ENCODE measurements at places on chromosomes 4 and X.
A peak's percentile ranks its signal among the peaks of the same experiment; 100 is the strongest.

GRCh38 chr4:188282471-188283232 lies 143.4 kb downstream of the TRIML1 start:
- DNase-seq, result no peak

- DNase-seq, result no peak
Measured at GRCh38 chr4:79141530-79141929, 184.3 kb downstream of the NAA11 start.

GRCh38 chrX:134907302-134907701 lies 83.5 kb upstream of the SMIM10 start:
- DNase-seq, result no peak

DNA sequence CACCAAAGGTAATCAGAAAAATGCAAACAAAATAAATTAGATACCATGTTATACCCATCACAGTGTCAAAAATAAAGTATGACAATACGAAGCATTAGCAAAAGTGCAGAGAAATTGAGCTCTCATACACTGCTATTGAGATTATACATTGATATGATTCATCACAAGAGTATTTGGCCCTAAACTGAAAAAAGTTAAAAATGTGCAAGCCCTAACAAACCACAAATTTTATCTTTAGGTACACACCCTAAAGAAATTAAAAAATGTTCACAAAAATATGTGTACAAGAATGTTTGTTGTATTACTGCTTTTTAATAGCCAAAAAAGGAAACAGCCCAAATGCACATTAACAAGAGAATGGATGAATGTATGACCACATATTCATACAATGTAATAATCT lies 137.9 kb upstream of the MAGEA10 start:
- no peak for DNase-seq

DNA sequence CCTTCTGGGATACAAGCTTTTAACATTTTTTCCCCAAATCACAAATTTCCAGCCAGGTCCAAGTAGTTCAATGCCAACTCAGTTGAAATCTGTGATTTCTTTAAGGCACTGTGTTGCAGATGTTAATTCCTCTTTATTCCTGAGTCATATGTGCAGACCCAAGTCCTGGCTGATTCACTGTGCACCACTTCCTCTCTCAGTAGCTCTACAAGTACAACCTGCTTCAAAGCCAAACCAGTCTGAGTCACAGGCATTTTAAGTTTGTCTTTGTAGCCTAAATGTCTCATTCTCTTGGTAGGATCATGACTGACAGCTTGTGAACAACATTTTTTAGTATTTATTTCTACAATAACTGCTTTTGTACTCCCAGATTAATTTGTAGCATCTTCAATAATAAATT lies 165.6 kb upstream of the S100G start:
- DNase-seq, result peak; percentile 69

DNA sequence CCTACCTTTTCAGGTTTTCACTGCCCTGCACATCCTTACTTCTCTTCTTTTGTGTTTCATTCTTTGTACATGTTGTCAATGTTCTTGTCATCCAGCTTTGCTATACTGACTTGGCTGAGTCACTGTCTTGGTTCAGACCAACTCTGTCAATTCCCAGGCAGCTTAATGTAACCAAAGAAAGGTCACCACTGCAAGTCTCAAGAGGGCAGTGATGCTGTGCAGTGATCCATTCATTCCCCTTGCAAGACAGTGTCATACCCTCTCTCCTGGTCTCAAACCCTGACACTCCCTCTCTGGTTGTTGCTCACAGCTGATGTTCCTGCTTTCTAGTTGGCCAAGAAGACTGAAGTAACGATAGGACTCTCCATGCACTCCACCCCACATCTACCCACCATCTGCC lies 17.5 kb downstream of the RAB39B start:
- no peak for DNase-seq

DNA sequence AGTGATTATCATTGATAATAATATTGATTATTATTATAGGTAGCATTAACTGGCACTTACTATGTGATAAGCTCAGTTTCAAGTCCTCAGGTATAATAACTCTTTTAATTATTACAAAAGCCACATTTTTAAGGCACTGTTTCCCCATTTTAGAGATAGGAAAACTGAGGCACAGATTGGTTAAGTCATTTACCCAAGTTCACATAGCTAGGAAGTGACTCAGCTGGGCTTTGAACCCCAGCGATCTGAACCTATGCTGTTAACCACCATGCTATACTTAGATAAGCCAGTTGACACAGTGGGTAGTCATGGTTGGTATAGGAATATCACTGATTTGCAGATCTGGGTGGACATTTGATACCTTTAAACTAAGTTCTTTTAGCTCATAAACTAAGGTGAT lies 110.4 kb downstream of the FRAS1 start:
- no peak for DNase-seq

GRCh38 chr4:1406394-1406980 lies at the start of gene NKX1-1:
Gene NKX1-1 (minus strand): TSS chr4:1406442. CDS start chr4:1406442, 0 bp downstream.
- no peak for DNase-seq

DNA sequence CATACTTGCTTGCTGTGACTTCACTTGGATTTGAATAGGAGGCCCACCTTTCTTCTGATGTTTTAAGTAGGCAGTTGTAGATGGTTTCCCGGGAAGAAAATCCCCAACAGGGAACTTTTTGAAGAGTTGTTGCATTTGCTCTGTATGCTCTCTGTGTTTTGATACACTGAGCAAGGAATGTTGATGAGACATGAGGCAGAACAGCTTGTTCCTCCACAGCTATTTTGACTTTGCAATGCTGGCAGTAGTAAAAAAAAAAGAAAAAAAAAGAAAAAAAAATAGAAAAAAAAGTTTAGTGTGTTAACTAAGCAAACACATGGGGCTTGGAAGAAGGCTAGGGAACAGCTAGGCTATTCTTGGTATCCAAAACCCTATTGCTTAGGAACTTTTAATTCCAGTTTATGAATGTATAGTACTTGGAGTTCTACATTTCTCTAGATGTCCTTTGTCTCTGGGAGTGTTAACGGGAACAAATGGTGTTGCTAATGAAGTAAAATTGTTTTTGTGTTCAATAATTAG lies 23.4 kb upstream of the PAQR3 start:
- no peak for DNase-seq

DNA sequence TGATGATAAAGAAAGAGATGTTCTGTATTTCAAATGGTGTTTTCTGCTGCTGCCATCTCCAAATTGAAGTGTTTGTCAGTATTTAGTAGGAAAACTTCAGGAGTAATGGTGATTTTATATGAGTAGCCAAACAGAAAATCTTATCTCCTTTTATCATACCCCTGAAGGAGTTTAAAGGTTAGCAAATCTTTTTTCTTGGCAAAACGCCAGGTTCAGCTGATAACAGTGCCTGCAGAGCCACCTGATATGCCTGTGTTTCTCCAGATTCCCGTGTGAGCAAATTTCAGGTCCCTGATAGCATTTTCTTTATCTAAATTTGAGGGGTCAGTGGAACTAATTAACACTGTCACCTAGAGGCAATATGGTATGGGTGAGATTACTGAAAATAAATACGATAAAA lies 65.8 kb upstream of the ETNPPL start:
- DNase-seq, result no peak

- DNase-seq, result no peak
Measured at GRCh38 chr4:3685081-3685645, 81.0 kb upstream of the ADRA2C start.

- no peak for DNase-seq
Measured at GRCh38 chr4:43008793-43009192, 116.3 kb downstream of the GRXCR1 start.

DNA sequence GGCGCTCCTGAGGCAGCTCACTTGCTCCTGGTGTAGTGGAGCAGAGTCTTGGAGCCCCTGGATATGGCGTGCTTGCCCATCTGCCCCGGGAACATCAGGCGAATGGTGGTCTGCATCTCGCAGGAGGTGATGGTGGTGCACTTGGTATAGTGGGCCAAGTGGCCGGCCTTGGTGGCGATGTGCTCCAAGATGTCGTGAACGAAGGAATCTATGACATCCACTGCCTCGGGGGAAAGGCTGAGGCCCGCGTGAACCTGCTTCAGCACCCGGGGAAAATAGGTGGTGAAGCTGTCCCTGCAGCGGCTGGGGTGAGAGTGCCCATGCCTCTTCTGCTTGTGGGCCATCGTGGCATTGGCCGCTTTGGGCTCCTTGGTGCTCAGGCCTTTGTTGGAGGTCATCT lies 58.1 kb upstream of the TMSB15B start:
- DNase-seq, result no peak

DNA sequence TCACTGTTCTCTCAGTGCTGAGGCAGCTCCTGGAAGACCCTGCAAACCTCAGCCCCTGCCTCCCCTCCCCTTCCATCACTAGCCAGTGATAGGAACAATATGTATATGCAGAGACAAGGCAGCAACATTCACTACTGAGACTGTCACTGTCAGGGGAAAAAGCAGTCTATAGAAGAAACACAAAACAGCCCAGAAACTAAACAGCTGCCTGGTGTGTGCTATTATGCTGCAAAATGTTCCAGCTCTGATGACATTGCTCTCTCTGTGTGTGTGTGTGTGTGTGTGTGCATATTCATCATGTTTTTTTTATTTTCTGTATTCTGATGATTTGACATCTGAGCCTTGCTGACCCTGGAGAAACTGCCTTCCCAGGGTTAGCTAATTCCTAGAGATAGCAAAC lies 147.2 kb downstream of the SPATA18 start:
- DNase-seq, result no peak

DNA sequence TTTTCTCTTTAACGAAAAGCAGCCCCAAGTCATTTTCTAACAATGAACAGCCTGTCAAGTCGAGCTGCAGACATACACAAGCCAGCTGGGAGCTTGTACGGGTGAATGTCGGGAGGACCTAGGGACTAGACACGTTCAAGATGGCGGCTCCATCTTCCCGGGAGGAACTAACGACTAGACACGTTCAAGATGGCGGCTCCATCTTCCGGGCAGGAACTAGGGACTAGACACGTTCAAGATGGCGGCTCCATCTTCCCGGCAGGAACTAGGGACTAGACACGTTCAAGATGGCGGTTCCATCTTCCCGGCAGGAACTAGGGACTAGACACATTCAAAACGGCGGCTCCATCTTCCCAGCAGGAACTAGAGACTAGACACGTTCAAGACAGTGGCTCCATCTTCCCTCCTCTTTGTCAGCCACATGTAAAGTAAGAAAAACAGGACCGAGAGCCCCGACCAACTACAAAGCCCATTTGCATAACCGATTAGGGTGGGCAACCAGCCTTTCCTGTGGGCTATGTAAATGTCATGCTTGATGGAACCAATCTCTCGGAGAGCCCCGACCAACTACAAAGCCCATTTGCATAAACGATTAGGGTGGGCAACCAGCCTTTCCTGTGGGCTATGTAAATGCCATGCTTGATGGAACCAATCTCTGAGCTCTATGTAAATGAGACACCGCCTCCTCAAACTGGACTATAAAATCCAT lies 175.5 kb downstream of the DHRSX start:
- DNase-seq, result peak; percentile 66

- no peak for DNase-seq
Measured at GRCh38 chr4:94277534-94277933, 65.1 kb downstream of the HPGDS start.

GRCh38 chrX:77900688-77901087 lies 1.4 kb downstream of the COX7B start:
- DNase-seq, result no peak

GRCh38 chr4:137623013-137623412 lies 90.7 kb upstream of the PCDH18 start:
- no peak for DNase-seq

DNA sequence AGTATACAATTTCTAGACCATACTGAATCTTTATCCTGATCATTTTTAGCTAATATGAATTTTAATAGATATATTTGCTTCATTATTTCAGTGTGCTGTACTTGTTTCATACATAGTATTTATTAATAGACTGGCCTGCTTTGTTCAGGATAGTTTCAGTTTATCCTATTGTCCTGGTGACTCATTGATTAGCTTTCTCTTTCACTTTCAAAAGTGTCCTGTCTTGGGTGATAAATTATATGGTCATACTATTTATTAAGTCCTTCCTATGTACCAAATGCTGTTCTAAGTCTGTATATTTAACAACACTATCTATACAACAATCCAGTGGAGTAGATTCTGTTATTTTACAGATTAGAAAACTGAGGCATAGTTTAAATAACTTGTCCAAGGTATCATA lies 153.8 kb upstream of the RAPGEF2 start:
- peak; percentile 29 for DNase-seq

GRCh38 chr4:155529716-155530115 lies 136.9 kb upstream of the GUCY1A1 start:
- DNase-seq, result no peak

- DNase-seq, result no peak
Measured at GRCh38 chr4:13527981-13528820, 16.1 kb downstream of the NKX3-2 start.

DNA sequence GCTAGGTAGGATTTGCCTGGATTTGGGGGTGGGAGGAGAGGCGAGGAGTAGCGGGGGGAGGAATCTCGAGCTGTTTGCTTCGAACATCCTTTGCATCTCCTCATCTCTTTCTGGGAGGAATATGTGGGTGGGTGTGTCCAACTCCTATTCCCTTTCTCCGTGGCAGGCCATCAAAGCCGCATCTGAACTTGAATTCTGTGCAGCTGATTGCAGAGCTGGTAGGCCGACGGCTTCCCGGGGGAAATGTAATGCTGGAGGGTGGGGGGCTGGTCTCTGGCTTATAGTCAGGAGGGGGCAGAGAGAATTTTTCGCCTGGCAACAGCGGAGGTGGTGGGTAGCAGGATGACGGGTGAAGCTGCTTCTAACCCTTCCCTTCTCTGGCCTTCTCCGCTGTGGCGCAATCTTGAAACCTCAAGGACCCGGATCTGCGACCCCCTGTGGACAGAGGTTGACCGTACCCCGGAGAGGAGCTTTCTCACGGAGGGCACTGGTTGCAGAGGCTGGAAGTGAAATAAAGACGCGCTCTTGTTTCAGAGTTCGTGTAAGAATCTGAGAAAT lies 628 bp downstream of the ZCCHC12 start:
- no peak for DNase-seq

- DNase-seq, result no peak
Measured at GRCh38 chr4:181647396-181648147, 595.6 kb upstream of the TENM3 start.

DNA sequence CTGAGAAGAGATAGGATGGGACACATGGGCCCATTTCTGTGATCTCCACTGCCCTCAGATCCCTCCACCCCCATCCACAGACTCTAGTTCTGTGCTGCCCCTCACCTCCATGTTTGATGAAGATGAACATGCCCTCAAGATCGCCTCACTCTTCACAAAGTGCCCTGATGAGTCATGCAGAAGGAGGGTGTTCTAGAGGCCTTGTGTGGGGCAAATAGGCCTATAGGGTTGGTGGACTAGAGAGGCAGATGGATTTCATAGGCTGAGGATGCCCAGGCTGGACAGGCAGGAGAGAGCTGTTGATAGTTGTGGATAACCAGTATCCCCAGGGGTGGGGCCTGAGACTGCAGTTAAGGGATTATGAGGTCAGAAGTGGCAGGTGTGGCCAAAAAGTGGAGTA lies at the start of gene CXorf65:
Gene CXorf65 (minus strand): TSS at position 314 of the 400 bp plus-strand sequence. CDS start 184 bp downstream, at position 130.
- DNase-seq, result no peak

DNA sequence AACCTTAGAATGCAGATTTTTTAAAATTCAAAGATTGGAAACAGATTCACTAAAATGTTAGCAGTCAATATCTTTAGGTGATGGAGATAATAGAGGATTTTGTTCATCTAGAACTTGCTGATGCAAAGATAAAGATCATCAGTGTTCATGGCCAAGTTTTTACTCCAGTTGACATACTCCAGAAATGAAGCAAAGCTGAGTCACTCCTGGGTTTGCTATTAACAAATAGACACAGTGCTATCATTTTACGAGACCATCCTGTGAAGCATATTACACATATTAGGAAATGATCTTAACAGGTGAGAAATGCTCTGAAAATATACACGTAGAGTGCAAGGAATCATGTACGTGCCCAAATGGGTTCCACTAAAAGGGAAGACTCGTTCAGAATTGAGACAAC lies 170.6 kb upstream of the FAM9B start:
- no peak for DNase-seq

GRCh38 chrX:13790206-13791131 lies 26.4 kb downstream of the GPM6B start:
- no peak for DNase-seq
